Cortex of kidney (tissue), 1 donor: ENCODE measurements at places on chromosomes 7 and 10.

DNA sequence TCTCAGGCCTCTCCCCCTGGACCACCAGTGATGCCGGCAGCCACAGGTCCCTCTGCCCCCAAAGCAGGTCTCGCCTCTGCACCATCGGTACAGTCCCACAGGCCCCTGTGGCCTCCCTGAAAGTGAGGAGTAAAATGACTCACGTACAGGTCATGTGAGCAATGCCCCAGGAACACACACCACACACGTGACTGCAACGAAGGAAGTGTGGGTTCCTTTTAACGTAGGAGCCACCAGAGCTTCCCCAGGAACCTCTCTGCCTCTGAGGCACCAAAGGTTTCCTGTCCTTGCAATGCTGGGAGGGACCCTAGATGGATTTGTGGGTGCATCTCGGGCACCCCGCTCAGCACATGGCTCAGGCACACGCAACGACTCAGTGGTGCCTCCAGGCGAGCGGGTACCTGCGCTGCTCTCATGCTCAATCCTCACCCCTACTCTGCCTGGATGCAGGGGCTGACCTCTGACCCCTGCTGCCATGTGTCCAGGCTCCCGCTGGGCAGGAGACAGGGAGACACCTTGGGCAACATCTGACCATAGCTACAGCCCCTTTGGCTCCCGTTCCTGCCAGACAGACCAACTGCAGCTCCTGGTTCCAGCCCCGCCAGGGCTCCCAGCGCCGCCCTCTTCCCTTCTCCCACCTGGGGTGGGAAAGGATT, 120.7 kb downstream of the PRKAG2 start:
- DNase-seq, result no peak

DNA sequence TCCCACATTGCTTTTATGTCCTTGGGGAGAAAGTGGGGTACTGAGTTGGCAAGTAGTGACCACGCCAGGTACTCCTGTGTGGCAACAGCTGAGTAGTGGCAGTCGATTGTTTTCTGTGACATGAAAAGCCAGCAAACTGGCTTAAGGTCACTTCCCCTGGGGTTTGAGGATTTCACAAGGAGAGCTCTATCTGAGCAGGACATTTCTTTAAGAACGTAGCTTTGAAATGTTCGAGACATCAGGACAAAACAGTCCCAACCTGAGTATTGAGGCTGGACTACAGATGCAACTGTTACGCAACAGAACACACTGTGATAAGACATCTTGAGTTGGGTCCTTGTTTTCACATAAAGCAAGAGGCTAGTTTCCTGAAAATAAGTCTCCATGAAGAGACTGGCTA, 146.7 kb upstream of the KLF14 start:
- no peak for DNase-seq

DNA sequence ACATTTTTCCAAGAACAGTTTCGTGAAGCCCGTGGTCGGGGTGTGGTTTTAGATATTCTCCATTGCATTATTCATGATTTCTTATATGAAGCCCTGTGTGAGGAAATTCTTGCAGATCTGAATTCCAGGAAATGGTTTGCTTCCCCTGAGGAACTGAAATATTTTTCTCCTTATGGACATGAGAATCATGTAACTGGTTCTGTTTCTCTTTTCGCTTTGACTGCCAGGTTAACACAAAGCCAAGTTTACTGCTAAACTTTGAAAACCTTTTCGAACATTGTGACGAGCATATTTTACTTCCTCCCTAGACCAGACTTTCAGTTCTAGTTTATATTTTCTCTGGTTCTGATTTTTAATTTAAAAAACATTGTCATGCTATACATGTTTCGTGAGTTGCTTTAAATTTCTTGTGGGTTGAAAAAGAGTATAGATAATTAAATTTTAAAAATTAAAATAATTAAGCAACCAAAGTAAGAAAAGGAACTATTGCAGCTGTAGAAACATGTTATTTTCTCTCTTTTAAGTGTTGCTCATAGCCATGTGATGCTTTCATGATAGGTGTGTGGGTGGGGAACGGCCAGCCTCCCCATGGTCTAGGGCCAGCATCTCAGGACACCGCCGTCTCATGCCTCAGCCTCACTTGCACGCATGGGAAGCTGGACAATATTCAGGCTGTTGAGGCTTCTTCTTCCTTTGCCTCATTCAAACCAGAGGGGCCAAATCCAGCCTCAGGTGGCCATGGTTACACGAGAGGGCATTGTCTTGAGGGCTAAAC, 97.1 kb downstream of the CREB5 start:
- DNase-seq, result no peak

GRCh38 chr7:108347616-108348015, 108.6 kb downstream of the NRCAM start:
- DNase-seq, result no peak

DNA sequence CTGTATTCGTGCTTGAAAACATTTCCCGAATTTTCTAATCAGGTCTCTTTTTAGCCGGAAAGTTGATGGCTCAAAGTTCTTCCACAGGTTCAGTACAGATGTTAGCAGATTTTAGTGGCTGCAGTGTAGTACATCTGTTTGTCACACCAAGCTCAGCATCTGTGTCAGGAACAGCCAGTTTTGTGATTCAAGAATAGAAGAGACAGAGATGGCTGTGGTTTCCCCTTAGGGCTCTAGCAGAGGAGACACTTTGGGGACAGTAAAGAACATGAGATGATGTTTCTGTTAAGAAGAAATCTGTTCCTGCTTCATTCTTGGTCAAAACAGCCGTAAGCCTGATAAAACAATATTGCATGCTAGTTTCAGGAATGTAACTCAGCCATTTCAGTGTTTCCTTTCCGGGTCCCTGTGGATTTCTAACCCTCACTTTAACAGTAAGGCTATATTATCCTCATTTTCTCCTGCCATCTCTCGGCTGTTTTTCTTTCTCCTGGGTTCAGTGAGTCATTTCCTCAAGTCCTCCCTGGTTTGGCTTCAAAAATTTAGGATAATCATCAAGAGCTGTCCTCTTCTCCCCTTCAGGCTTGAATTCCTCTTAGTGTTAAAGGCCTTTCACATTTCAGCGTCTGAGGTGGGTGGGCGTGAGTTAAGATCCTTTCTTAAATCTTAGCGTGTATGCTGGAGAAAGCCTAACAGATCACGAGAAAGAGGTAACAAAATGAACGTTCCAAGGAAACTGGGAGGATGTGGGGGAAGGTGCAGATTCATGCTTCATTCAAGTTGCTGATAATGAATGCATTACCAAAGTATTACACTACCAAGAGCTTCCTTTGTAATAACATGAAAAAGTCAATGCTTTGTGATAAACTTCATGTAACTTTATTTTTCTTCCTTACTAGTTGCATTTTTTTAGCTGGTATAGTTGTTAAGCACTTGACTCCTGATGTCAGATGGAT, 37.1 kb upstream of the BICC1 start:
- DNase-seq, result no peak

GRCh38 chr7:32218741-32219288, 148.6 kb upstream of the PDE1C start:
- no peak for DNase-seq

DNA sequence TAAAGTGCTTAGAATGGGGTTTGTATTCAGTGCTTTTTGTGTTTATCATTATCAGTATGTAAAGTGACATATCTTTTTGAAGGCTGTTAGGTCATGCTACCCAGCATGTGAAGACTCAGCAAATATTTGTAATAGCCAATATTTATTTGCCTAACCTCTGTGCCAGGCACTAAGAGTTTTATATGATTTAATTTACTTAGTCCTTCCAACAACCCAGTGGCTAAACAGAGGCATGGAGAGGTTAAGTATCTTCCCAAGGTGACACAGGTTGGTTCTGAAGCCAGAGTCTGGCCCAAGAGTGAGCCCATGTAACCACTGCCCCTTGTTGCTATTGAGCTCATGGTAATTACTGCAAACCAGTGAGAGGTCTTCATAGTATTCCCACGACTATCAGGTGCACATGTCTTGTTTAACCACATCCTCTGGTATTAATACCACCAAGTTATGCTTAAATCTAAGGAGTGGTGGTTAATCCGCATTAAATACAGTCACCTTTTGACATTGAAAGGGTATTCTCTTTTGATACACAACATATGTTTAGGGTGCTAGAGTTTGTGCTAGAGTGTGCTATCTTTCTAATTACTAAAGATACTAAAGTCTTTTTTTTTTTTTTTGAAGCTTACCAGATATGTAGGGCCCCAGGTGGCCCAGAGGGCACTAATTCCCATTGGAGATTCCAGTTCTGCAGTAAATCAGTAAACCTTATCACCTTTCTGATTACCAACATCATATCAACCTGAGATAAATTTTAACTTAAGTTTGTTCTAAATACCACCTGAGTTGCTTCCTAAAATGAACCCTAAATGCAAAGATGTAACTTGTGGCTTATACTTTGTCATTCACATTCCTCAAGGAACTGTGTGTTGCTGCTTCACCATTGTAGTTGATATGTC, 2.9 kb downstream of the ADD3 start:
- DNase-seq, result no peak

DNA sequence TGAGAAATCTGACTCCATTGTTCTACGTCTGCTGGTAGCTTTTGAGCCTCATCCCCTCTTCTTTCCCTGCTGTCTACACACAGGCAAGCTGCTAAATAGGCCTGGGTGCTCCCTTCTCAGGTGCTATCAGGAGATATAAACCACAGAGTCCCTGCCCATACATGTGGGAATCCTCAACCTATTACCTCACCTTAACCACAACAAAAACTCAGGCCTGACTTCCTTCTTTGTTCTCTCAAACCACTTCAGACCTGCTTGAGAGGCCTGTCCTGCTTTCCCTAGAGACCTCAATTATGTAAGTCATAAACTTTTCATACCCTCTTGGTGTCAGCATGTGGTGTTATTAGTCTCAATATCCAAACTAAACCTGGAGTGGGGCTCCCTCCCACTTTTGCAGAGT, 75.0 kb upstream of the MAGI2 start:
- no peak for DNase-seq

DNA sequence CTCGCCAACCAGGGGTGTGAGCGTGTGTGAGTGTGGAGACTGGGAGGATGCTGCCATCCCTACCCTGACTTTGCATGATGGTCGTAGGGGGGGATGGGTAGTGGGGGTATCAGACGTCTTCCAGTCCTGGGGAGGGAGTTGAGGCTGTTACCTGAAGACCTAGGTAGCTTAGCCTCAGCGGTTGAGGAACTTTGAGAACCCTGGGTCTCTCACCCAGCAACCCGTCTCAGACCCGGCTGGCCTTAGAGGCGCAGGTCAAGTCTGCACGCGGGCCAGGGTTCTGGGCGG, 2.7 kb downstream of the SLC4A2 start:
- no peak for DNase-seq

- DNase-seq, result no peak
These were observed 25.3 kb upstream of the MTPAP start for GRCh38 chr10:30374353-30374752.

DNA sequence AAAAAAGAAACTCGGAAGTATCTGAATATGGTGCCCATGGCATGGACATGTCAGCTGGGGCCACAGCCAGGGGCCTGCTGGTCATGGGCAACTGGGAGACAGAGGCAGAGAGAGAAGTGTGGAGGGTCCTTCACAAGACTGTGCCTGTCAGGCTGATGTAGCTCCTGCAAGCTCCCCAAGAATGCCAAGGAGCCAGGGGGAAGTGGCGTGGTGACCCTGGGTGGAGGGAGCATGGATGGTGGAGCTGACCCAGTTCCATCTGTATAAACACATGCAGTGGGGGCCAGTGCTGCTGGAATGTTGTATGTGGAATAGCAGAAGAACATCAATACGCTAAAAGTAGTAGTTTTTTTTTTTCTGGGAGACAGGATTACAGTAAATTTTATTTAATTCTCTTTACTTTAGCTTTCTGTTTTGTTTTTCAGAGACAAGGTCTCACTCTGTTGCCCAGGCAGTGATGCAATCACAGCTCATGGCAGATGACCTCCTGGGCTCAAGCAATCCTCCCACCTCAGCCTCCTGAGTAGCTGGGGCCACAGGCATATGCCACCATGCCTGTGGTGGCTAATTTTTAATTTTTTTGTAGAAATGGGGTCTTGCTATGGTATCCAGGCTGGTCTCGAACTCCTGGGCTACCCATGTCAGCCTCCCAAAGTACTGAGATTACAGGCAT, 10.5 kb upstream of the ZMIZ2 start:
- DNase-seq, result no peak

DNA sequence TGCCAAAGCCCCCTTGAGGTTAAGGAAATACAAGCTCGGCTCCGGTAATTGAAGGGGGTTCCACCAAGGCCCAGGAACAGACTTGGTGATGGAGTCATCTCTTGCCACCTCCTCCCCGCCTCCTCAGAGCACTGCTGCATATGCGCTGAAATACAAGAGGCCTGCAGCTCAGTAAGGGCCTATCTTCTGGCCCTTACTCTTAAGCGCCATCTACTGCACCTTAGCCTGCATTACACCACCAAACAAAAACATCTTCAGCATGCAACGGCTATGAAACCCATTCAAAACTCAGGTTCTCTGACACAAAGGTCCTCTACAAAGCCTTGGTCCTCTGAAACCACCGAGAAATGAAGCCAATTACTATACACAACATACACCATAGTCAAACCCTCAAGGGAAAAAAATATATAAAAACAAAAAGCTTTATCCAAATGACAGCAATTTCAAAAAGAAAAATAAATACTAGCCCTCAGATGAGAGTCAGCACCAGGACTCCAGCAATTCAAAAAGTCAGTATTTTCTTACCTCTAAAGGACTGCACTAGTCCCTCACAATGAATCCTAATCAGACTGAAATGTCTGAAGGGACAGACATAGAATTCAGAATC, 176.8 kb upstream of the TBX20 start:
- no peak for DNase-seq

DNA sequence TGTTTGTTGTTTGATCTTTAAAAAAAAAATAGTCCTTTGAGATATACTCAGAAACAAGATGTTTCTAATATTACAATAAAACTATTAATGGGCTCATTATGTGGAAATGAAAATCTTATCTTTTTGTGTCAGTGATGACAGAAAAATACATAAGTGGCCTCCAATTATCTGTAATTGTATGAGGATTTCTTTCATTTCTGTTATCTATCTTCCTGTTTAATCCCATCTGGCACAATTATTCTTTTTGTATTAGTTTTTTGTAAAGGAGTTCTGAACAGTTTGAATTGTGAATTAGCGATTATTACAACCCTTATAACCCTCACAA, 270.8 kb downstream of the BBS9 start:
- no peak for DNase-seq

DNA sequence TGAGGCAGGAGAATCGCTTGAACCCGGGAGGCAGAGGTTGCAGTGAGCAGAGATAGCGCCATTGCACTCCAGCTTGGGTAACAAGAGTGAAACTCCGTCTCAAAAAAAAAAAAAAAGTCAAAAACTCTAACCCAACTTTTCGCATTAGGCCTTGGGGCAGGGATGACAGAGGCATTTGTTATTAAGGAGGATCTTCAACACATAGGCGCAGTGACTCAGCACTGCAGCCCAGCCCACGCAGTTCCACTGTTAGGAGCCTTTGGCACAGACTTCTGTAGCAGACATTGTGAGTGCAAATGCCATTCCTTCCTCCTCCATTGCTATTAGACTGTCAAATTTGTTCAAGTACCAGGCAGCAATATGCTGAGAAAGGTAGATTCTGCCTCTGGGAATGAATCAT, 43.1 kb upstream of the KLHL7 start:
- no peak for DNase-seq

- DNase-seq, result no peak
These were observed 7.0 kb downstream of the TMEM243 start for GRCh38 chr7:87212498-87212897.
